ENCODE measurements at places on chromosomes 3 and 15.

DNA sequence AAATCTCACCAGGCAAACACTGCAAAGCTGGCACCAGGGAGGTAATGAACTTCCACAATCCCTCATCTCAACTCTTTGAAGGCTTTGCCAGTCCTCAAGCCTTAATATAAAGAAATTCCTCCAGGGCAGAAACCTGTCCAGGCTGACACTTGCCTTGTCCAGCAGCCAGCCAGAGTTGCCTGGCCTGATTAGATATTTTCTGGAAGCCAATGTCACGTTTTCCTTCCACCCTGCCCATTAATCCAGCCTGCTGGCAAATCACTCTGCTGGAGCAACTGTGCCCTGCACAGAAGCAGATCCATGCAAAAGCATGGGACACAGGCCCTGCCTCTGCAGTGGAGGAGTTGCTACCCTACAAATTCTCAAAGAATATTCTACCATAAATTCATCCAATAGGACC, 56.5 kb downstream of the HEG1 start:
- no peak for DNase-seq

GRCh38 chr3:84573962-84574361, 384.8 kb upstream of the CADM2 start:
- no peak for DNase-seq

DNA sequence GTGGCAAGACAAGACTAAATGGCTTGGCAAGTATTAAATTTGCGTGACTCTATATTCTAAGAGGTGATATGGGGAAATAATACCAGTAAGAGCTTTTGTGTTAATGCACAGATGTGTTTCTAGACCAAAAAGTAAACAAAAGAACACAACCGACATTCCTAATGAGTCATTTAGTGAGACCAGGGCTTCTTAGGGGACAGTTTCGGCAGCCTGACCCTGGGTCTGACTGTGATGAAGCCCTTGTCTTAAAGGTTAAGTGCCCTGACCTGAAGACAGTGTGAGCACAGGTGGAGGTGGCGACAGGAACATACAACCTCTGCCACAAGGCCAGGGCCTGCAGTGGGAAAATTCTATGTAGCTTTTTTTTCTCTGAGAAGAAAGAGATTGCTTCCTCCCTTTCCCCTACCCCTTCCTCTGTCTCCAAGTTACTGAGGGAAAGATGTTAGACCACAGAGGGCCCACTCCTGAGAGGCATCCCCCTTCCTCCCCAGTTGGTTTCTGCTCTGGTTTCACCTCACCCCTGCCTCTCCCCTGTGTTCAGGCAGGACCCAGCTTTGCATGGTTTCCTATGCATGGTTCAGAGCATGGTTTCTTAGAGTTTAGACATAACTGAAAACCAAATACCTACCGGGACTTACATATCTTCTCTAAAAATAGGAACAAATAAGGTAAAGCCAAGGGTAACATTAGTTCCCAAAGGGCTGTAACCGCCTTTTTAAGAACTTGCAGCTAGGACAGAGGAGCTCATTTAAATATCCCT, 24.8 kb upstream of the CMTM7 start:
- DNase-seq: no peak

GRCh38 chr15:70195587-70196305, 98.0 kb upstream of the TLE3 start:
- DNase-seq: no peak

DNA sequence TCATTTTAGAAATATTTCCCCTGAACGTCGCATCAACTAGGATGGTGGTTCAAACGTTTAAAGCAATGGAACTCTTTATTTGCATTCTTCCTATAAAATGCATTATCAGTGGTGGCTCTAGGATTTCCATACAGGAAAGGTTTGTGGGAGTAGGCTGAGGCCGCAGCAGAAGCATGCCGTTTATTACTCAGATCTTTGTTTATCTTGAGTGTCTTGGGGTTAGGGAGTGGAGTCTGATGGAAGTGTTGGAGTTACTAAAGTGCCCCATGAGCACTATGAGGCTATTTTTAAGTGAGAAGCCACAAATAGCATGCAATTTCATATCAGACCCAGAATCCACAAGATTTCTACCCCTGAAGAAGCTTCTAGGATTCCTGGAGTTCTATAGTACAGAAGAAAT, 26.2 kb downstream of the ATOSA start:
- DNase-seq: no peak

DNA sequence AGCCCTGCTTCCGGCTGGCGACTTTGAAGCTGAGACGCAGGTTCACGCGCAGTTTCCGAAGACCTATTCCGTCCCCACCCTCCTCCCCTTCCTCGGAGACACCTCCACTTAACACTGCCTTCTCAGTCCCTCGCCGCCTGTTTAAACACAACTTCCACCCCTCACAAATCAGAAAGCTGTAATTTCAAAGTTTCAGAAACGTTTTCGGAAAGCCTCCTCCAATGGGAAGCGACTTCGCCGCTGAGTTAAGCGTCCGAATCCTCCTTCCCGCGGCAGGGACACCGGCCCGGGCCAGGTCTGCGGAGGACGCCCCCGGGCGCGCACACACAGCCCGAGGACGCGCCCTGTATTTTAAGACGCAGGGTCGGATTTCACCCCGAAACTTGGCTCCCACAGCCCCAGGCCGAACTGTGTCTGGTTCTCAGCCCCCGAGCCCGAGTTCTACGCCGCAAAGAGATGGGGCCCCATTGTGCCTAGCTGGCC, 559 bp upstream of the LRRN1 start:
- DNase-seq: no peak
